ACHN (cell line): ENCODE measurements at places on chromosomes 6 and 20.

GRCh38 chr6:122154912-122155575 is 244.4 kb upstream of the HSF2 start:
- DNase-seq: no peak

DNA sequence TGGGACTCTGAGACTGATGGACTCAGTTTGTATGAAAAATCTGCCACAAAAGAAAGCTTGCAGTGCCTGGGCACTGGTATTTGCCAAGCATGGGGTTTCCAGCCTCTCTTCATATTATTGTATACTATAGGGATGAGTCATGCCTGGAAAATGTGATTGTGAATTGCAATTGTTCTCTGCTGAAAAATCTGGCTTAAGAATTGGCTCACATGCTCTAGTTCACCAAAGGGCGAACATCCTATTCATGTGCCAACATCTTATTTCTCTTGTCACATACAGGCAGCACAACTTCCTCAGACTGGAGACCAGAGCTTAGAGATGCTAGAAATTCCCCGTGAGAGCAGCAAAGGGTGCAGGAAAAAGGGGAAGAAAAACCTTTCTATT is 103.6 kb upstream of the KCNK16 start:
- DNase-seq: no peak

GRCh38 chr6:167119670-167120582 is 3.0 kb upstream of the CCR6 start:
- no peak for DNase-seq

DNA sequence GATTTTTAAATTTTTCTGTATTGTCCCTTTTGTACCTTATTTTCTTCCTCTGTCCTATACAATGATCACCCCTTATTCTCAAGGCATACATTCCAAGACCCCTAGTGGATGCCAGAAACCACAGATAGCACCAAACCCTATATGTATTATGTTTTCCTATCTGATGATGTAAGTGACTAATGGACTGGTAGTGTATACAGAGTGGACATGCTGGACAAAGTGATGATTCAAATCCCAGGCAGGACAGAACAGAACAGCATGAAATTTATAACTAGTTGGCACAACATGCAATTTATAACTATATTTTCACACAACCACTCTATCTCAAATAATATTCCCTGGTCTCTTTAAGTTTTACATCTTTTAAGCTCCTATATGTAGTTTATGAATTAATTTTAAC is 205.6 kb upstream of the FLRT3 start:
- DNase-seq: no peak

DNA sequence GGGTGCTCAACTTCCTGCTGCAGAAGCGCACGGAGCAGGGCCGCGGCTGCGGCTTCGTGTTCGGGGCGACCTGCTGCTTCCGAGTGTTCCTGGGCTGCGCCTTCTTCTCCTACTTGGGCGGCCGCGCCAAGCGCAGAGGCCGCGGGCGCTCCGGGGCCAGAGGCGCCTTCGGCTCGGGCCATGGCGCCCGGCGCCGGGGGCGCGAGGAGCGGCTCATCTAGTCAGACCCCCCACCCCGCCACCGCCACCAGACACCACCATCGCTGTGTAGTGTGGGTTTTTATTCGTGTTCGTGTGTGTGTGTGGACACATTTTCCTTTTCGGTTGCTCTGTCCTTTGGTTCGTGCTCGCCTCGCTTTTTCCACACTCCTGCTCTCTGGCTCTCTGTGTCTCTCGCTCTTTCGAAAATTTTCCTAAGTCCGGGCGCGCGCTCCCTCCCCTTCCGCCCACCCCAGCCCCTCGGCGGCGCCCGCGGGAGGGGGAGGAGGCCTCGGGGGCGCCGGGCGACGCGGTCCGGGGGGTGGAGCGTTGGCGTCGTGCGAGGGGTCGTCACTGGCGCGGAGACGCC is 38.1 kb downstream of the GNAS start:
- DNase-seq: peak; percentile 72

DNA sequence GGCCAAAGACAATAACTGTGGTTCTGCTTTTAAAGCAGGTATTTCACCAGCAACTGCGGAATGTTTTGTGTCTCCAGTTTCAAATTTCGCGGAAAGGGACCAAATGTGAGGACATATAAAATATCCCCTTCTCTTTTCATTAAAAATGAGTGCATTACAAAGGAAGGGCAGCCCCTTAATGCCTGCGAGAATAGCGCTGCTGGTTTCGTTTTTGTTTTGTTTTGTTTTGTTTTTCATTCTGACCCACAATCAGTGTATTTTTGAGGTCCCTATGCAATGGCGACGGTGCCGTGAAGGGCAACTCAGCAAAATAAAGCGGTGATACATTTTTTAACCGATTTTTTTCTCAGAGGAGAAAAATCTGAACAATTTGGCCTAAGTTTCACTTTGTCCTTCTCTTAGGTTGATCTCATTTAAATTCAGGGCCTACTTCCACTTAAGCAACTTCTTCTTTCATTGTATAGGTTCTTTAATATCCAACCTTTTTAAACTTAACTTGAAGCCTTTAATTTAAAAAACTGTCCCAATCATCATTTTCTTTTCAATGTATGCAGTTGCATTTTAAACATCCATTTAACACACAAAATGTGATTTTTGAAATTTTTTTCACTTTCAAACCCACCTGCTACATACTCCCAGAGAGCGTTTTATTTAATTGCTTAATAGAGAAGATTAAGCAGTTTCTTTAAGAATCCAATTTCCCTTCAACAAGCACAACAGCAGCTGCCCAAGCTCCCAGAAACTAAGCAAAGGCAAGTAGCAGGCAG is 2.9 kb upstream of the HIVEP2 start:
- no peak for DNase-seq

DNA sequence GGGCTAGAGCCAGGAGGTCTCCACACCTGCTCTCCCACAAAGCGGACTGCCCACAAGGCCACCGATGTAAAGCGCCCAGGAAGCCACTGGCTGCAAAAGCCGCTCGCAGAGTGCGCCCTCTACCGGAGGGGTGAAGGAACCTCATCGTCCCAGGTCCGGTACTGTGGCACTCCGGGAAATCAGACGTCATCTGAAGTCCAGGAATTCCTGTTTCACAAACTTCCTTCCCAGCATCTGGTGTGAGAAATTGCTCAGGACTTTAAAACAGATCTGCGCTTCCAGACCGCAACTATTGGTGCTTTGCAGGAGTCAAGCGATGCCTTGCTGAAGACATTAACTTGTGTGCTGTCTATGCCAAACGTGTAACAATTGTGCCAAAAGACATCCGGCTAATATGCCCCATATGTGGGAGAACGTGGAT is 115.1 kb upstream of the ARID1B start:
- DNase-seq: no peak

DNA sequence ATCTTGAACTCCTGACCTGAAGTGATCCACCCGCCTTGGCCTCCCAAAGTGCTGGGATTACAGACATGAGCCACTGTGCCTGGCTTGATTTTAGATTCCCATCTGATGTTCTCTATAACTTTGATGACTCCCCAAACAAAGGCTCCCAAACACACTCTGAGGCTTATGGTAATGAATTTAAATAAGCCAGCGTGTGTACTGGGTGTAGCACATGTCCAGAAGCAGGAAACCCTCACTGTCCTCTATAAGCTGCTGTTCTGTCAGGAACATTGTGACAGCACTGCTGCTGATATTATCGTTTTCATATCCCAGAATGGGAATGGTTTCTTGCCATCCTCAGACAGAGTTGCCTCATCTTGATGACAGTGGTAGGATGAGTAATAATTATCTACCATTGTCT is 54.1 kb upstream of the SALL4 start:
- no peak for DNase-seq

GRCh38 chr6:22892452-22892851 is 323.1 kb downstream of the HDGFL1 start:
- DNase-seq: peak; percentile 90

- DNase-seq: no peak
Measured at GRCh38 chr6:114735025-114735735, 392.4 kb upstream of the HS3ST5 start.

GRCh38 chr20:5482791-5483190 is 166.0 kb upstream of the PROKR2 start:
- DNase-seq: no peak

- DNase-seq: no peak
Measured at GRCh38 chr6:107554326-107554725, 64.4 kb downstream of the SOBP start.

DNA sequence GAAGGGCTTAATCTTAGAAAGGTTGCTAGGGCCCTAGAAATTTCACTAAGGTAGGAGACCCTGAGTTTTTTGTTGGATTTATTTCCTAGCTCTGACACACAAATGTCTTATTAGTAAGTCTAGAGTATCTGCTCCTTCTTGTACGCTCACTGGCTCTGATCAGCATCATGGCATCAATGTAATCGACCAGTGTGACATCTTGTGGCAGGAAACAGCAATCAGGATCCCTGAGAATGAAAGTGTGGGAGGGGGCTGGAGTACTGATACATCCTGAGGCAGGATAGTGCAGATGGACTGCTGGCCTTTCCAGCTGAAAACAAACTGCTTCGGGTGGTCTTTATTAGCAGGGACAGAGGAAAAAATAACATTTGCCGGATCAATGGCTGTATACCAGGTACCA is 10.0 kb upstream of the CST7 start:
- DNase-seq: no peak

GRCh38 chr6:128882991-128883611 is at the start of gene LAMA2:
Gene LAMA2 (plus strand): TSS chr6:128883138. CDS start chr6:128883246, 108 bp downstream.
- peak; percentile 34 for DNase-seq

DNA sequence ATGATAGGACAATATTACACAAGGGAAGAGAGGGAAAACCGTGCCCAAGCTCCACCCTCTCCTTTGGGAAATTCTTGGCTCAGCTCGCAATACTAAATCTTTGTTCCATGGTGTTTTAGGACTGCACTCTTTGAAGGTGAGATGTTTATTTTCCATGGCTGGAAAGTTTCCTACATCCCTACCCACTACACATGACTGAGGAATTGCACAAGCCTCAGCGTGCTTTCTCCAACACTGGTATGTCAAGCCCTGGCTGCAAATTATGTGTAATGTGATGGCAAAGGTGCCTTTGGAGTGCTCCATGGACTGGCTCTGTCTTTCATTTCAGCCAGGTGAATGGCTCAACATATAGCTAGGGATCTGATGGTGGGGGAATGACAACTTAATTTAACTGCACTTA is 134.3 kb downstream of the ISM1 start:
- DNase-seq: no peak

- no peak for DNase-seq
Measured at GRCh38 chr6:30837870-30838269, 46.4 kb upstream of the DDR1 start.

DNA sequence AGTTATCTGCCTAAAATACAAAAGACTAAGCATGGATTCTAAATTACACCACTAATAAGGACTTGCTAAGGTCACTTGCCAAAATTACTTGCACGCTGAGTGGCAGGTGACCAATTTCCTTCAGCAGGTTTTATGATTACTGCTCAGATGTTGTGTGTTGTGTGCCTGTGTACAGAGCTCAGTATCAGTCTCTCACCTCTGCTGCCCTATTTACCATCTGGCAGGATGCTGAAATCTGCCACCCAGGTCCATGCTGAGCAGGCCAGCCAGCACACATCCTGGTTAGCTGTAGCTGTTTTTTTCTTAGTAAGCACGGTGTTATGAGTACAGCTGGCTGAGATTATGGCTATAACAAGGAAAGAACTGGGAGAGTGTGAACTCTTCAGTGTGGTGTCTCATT is 34.0 kb downstream of the ELOVL4 start:
- DNase-seq: no peak

DNA sequence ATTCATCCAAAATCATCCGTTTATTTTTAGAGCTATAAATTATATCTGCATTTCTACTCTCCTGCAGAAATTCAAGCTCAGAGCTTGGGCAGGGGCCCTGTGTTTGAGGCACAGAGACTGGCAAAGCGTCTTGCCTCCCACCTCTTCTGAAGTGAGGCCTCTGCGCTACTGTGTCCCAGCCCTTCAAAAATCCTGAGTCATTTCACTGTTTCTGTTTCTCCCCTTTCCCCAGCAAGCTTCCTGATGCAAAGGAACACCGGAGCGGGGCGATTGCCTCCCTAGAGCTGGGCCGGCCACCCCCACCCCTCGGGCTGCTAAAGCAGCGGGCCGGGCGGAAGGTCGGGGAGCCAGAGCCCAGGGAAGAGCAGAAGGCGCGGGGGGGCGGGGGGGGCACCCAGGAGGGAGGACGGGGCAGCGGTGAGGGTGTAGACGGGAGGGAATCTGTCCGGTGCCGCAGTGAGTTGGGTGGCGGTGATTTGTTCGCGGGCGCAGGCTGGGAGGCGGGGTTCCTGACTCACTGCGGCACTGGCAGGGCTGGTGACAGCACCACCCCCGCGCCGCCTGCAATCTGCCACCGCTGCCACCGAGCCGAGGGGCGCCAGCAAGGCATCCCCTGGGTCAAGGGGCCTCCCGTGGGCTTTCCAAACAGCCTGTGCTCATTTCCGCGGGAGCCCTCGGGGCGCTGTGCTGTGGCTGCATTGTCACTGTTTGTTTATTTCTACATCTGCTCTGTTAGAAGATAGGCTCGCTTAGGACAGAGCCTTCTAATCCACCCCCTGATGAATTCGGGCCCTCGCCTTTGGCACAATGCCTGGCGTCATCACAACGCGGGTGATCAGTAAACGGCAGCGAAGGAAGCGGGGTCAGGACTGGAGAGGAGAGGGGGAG is 46.5 kb upstream of the SNAP25 start:
- peak; percentile 40 for DNase-seq

DNA sequence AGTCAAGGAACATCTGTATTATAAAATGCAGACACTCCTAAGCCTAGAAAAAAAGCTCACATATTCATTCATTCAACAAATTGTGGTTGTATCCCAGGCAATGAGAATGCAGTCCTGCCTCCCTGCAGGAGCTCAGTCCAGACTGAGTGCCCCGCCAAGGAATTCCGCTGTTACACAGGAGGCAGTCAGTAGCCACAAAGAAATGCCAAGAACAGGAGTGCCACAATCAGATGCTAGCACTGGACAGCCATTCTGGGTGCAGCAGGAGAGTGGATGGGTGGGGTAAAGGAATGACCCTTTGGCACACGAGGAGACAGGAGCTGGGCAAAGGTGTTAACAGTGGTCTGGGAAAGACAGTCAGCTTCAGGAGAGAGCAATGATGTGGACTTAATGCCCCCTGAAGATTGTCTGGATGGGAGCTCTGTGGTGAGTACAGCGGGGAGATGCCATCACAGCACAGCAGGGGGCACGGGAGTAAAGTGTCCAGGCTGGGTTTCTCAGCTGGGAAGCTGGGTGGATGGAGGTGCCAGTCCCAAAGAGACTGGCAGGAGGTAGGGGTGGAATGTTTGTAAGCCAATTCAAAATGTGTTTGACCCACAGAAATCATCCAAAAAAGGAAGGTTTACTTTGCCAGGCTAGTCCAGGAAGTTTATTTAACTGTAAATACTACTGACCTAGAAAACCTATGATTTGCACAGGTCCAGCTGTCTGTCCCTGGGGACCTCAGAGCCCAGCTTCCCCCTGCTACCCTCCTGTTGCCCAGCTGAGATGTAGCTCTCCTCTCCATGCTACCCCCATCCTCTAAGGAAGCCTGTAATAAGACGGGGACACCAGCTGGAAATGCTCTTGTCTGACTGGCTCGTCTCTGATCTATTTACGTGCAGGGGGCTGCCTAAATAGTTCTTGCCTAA is 84.1 kb downstream of the SLC23A2 start:
- peak; percentile 15 for DNase-seq

GRCh38 chr6:145964948-145965366 is 799 bp upstream of the SHPRH start:
- DNase-seq: no peak
